ENCODE measurements at places on chromosomes 5 and 9.

DNA sequence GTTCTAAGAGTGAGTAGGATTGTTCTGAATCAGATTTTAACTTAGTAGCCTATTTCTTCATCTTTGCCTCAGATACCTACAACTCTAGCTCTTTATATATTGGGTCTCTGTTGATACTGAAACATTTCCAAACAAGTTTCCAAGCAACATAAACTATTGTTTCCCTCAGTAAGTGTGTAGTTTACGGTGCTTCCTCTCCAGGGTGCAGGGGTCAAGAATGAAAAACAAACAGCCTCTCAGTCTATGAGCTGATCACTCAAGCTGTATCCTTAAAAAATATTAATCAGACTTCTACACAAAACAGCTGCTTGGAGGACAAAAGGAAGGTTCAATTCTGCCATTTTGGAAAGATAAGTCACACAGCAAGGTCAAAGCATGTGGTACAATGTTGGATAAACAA lies 75.0 kb downstream of the ADAMTS12 start:
- DNase-seq = peak; percentile 61

DNA sequence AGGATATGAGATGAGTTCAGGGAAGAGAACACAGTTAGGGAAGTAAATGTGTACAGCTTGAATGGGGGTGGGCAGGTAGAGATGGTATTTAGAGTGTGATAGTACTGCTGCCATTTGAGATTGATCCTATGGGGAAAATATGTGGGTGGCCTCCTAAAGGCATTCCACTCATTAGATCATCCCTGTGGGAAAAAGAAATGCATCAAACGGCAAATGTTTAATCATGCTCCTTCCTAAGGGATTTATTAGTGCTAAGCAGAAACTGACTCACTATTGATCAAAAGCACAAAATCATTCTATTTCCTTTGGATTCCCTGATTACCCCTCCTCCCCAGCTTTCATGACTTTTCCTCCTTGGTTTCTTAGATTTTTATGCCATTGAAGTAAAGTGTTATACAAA lies 36.4 kb upstream of the SMC5 start:
- no peak for DNase-seq

GRCh38 chr9:79104216-79104615 lies 467.5 kb upstream of the TLE4 start:
- no peak for DNase-seq

DNA sequence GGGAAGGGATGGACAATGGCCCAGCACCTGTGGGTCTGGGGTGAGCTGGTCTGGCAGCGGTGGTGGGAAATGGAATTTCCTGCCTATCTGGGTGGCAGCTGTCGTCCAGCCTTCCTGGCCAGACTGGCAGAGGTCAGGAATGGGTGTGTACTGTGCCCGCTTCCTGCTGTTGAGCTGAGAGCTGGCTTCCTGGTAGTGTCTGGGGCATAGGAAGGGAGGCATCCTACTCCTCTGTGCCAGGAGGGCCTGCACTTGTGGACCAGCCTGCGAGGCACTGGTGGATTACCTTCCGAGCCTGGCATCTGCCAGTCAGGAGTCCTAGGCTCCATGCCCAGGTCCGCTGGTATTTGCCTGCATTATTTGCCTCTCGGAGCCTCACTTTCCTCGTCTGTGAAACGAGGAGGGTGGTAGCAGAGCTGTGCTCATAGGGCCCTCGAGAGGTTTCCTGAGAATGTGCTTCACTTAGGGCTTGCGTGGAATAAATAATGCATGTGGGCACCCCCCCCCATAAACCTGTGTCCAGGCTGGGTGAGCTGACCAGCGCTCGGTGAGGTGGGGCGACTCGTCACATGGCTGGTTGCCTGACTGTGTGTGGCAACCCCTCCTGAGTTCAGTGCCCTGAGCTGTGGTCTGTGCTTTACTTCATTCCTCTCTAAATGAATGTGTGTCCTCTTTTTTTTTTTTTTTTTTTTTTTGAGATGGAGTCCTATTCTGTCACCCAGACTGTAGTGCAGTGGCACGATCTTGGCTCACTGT lies 47.7 kb downstream of the HMCN2 start:
- DNase-seq = no peak

GRCh38 chr5:72957337-72957736 lies 1.5 kb downstream of the FCHO2 start:
- no peak for DNase-seq

- no peak for DNase-seq
Observed at GRCh38 chr5:17801595-17801994, 167.3 kb downstream of the TAF11L14 start.

DNA sequence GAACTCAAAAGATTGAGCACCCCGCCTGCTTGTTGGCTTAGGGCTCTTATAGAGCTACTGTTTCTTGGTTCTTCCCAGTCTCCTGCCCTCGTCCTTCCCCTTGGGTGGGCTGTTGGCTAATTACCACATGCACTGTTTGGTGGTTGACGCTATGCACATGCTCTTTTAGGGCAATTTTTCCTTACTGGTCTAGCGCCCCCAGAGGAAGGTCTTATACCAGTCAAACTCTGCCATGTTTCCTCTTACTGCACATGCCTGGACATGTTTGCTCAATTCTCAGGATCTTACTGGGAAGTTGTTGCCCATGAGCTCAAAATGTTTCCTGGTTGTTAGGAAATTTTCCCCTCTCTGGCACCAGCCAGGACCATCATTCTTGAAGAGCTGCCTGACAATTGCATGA lies 101.9 kb downstream of the SLC28A3 start:
- DNase-seq = no peak

DNA sequence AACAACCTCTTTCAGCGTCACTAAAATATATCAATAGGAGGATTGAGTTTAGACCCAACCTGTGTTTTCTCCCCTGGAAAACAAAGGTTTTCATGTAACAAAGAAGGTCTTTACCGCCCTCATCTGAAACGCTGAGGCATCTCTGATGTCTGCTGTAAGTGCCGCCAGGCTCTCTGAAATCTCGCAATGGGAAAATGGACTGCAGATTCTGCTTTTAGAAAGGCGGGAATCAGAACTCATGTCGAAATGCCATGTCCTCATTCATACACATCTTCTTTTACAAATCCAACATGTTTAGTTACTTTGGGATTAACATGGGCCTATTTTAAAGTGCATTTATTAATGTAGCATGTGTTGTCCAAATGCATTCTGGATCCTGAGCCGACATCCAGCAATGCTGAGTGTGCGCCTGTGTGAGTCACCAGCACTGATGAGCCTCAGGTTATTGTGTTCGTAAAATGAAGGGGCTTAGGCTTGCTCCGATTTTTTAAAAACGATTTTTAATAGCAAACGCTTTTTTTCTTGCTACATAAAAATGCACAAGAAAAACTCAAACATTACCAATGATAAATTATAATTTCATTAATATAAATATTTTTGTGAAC lies 51.9 kb upstream of the PLEKHG4B start:
- DNase-seq = no peak

DNA sequence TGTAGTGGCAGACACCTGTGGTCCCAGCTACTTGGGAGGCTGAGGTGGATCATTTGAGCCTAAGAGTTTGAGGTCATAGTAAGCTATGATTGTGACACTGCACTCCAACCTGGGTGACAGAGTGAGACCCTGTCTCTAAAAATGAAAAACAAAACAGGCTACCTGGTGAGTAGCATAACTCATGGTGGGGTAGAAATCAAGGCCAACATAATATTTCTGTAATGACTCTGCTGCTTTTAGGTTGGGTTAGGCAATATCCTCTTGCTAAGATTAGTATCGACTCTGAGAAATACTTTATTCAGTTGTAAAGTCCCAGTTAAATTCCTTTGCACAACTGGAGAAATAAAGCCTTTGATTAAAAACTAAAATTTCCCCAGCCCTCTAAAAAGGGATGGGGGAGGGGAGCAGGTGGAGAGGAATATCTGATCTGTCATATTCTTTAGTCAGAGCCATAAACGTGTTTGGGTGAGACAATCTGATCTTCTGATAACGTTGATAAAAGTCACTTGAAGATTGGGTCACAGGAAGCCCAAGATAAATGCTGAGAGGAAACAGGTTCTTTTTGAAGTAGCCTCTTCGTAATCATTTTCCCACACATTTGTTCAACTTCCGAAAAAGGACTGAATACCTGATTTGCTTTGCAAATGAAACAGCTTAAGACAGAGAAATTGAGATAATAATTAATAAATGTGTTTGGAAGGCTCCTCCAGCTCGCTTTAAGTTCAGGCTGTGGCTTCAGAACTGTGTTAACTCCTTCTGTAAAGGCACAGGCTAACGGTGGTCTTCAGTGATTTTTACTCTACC lies 14.9 kb downstream of the IL4 start:
- DNase-seq = no peak

DNA sequence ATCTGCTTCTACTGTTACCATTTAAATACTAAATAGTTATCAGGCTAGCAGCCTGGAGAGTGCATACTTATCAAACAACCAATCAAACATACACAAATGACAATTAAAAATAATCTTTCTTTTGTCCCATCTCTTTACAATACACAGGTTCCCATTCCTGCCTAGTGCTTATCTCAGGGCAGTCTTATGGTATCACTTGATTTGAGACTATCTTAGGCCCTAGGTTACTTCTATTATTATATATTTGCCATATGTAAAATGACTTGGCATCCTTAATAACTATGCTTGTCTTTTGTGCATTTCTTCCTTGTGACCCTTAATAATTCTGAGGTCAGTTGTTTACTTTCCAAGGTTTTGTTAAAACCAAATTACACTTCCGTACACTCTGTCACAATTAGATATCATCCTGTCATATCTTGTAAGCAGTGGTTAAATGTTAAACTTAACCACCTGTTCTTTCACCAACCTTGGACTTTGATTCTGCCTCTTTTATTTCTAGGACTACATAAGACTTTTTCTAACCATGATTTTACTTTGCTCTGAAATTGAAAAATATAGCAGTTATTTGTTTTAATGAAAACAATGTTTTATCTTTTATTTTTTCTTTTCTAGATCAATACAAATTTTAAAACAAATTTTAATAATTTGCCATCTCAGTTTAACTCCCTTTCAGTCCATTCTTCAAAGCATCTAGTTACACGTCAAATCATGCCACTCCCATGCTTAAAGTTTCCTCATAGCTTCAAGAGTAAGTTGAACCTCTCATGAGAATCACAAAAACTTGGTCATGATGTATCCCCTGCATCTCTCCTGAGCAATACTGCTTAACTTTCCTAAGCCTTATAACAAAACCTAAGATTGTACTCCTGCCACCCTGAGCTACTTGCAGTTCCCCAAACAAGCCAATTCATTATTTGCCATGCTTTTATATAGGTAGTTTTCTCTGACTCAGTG lies 281.3 kb downstream of the HCN1 start:
- no peak for DNase-seq

GRCh38 chr5:17216974-17217492 lies 398 bp upstream of the BASP1 start:
- DNase-seq = no peak

- DNase-seq = no peak
Observed at GRCh38 chr9:109242741-109243140, 75.7 kb upstream of the FRRS1L start.

DNA sequence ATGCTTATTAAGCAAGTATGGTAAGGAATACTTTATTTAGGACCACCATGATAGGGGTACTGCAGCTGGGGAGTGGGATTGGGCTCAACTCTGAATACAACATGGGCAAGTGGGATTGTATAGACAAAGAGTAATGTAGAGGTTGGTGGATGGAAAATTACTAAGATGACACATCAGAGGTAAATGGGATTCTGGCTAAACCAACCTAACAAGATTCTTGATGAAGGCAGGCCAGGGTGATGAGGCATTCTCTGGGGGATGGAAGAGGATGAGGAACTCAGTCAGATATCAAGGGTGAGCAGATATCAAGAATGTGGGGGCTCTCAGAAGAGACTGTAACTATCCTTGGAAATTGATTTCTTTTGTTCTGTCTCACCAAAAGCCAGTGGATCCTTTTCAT lies 107.2 kb downstream of the NMUR2 start:
- DNase-seq = no peak

DNA sequence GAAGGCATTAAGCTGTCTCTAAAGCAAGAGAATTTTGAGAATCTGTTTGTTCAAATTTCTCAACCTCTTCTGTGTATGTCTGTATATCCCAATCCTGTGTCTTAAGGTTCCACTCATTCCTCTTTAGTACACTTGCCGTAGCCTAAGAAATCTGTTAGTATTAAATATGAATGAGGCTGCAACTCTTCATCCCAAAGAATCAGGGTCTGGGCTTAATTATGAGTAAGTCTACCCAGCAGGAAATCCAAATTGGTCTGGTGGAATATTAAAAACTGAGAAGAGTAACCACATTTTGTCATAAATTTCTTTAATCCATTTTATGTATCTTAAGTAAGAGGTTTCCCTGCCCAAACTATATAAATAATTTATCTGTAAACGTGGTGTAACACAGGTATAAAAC lies 1171.2 kb downstream of the CDH12 start:
- DNase-seq = peak; percentile 9

GRCh38 chr9:124741662-124742061 lies 29.4 kb downstream of the NR6A1 start:
- DNase-seq = no peak

GRCh38 chr9:112037281-112038016 lies 137.6 kb downstream of the SUSD1 start:
- no peak for DNase-seq

GRCh38 chr9:120562861-120563443 lies 17.0 kb downstream of the CDK5RAP2 start:
- DNase-seq = no peak

DNA sequence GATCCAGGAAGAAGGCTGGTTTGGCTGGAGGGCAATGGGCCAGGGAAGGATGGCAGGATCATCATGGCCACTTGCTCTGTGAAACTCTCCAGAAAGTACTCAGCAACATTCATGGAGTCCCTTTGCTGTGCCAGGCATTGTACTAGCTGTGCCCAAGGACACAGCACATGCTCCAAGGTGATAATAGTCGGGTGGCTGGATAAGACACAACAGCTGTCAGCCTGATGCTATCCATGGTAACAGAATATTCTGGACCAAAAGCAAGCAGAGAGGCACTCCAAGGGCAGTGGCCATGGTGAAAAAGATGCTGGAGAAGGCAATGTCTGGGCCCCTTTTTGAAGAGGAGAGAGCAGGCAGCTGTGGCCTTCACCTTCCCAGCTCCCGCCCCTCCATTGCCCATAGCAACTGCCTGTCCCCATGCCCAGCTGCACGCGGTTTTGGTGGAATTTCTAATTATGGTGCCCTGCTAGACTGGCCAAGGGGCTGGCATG lies 113.8 kb upstream of the CPEB4 start:
- no peak for DNase-seq

GRCh38 chr5:56164376-56164775 lies 68.8 kb downstream of the ANKRD55 start:
- no peak for DNase-seq

Measured in fibroblast of the conjunctiva (primary cell).